GM12878 (cell line): ENCODE measurements at places on chromosomes 1 and 21.

- no peak for DNase-seq
Observed at GRCh38 chr1:77273891-77274290, 7.9 kb upstream of the AK5 start.

DNA sequence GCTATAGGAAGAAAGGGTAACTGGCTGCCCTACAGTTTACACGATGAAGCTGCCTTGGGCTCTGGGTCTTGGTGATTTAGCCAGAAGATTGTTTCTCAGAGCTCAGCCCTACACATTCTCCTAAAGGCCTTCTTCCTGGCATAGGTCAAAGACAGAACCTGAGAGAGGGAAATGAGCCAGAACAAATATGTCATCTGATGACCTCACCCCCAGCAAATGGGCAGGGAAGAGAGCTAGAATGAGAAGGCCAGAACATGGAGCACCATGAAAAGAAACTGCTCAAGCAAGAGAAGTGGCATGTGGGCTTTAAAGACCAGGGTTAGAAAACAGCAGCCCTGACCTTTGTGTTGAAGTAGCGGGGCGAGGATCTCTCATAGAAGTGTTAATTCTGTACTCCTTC is 5.5 kb upstream of the ILDR2 start:
- no peak for DNase-seq

DNA sequence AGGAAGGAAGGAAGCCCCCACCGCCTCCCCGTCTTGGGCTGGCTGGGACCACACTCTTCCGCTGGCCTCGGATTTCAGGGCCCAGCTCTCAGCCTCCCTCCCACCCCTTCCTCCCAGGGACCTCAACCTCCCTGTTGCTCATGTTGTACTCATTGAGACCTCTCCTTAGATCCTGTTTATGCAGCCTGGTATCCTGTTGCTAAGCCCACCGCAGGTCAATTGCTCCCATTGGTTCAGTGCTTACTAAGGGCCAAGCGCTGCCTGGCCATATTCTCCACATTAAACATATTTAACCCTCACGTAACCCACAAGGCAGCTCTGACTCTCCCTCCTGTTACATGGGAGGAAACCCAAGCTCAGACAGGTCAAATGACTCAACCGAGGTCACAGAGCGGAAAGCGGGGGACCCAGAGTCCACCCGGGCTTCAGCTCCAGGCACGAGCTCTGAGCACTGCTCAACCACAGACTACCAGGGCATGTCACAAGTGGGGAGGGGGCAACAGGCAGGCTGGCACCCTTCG is 23.2 kb upstream of the H6PD start:
- no peak for DNase-seq

DNA sequence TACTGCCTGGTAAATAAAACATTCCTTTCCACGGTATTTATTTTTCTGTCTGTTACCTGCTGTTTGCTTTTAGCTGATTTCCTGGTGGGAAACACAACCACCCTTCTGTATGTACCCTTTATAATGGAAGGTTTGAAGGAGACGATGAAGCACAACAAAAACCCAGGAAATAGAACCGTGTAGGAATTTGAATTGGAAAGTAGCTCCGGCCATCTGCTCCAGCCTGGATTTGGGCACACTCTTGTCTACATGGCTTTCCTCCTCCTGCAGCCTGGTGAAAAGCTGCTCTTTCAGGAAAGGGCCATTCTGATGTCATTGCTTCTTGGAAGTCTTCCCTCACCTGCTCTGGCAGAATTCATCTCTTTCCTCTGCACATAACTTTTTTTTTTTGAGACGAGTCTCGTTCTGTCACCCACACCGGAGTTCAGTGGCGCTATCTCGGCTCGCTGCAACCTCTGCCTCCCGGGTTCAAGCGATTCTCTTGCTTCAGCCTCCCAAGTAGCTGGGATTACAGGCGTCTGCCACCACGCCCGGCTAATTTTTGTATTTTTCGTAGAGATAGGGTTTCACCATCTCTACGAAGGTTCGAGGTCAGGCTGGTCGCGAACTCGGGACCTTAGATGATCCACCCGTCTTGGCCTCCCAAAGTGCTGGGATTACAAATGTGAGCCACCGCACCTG is 2.7 kb downstream of the AK4 start:
- DNase-seq: no peak

DNA sequence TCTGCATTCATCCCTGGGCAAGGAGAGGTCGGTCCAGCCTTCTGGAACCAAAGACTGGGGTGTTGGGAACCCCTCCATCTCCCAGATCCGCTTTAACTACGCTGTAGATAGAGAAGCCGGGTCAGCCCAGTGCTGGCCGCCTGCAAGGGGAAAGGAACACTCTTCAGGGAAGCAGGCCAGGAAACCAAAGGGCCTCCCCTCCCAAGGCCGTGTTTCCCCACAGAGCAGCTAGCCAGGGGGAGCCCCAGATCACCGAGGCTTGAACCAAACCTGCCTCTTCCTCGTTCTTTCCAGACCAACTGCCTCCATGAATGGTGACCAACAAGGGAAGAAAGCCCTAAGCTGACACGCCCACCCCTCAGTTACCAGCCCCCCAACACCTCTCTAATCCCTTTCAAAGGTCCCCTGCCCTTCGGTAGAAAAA is 1.2 kb upstream of the CHD5 start:
- no peak for DNase-seq

- no peak for DNase-seq
Observed at GRCh38 chr1:37325010-37325409, 149.4 kb upstream of the ZC3H12A start.
